ENCODE measurements at places on chromosomes 16 and 17. TPM values are rescaled to one million over a fixed set of nuclear protein-coding genes. Genes with fewer than 3 reads are reported as not detected.

C17orf113 gene
- 0.08 TPM for polyA plus RNA-seq

GRCh38 chr16:85402910-85403692 lies 210.0 kb upstream of the GSE1 start:
- DNase-seq = peak; percentile 48

ABCC12 gene
- 0.10 TPM for polyA plus RNA-seq

DNA sequence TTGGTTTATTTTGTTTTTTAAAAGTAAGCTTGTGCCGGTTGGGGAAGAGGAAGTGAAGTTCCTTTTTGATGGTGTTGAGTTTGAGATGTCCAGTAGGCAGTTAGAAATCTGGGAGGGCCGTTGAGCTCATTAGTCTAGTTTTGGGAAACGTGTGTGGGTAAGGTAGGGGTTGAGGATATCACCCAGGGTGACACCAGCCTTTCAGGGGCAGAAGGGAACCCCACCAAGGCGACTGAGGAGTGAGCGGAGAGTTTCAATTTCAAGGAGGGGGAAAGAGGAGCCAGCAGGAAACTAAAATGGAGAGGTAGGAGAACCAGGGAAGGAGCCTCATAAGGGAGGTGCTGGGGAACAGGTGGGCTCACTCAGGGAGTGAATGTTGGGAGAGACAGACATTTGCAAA lies 22.7 kb downstream of the HAPSTR1 start:
- no peak for DNase-seq

DNA sequence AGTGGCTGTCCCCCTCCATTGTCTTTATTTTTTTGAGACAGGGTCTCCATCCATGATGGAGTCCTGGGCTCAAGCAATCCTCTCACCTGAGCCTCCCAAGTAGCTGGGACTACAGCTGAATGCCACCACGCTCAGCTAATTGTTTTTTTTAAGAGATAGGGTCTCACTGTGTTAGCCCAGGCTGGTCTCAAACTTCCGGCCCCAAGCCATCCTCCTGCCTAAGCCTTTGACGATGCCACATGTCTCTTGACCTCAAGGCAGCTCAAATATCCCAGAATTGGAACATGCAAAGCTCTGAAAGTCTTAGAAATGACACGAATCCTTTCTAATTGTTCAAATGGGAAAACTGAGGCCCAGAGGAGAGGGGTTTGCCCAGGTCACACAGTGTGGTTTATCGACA lies 75.4 kb upstream of the ZNF423 start:
- DNase-seq = no peak

- DNase-seq = no peak
Measured at GRCh38 chr17:11330826-11331225, 89.8 kb downstream of the SHISA6 start.

KIF19 gene
- polyA plus RNA-seq = 0.30 TPM

DNA sequence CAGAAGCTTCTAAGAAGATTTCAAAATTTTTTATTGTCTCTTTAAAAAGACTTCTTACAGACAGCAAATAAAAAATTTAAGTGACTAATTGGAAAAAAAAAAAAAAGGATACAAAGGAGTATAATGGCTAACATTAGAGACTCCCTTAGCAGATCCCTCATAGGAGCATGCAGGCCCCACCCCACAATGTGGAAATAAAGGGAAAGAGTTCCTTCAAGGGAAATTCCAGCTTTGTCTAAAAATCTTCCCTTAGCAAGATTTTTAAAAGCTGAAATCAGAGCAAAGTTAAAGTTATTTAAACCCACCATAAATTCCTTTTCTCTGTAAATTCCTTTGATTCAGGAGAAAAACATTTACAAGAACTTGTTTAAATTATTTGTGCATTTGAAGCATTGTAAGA lies 32.5 kb upstream of the NOS2 start:
- DNase-seq = no peak

RHOT2 gene
- polyA plus RNA-seq = 52.6 TPM

- DNase-seq = no peak
Measured at GRCh38 chr17:44979426-44979995, 11.4 kb upstream of the C1QL1 start.

DNA sequence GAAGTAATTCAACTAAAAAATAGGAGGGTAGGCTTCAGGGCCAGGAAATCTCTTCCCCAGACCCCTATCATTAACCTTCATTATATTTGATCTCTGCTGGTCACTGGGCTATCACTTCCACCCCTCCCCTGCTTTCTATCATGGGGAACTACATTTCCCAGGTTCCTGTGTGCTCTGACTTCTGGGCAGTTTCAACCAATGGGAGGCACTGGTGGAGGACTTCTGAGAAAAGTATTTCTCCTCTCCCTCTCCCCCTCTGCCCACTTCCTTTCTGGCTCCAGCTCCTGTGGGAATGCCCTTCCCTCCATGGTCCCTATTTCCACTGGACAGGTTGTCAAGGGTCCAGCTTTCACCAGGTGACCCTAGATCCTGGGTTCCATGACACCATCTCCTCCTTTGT lies 364.4 kb downstream of the C16orf95 start:
- no peak for DNase-seq

DNA sequence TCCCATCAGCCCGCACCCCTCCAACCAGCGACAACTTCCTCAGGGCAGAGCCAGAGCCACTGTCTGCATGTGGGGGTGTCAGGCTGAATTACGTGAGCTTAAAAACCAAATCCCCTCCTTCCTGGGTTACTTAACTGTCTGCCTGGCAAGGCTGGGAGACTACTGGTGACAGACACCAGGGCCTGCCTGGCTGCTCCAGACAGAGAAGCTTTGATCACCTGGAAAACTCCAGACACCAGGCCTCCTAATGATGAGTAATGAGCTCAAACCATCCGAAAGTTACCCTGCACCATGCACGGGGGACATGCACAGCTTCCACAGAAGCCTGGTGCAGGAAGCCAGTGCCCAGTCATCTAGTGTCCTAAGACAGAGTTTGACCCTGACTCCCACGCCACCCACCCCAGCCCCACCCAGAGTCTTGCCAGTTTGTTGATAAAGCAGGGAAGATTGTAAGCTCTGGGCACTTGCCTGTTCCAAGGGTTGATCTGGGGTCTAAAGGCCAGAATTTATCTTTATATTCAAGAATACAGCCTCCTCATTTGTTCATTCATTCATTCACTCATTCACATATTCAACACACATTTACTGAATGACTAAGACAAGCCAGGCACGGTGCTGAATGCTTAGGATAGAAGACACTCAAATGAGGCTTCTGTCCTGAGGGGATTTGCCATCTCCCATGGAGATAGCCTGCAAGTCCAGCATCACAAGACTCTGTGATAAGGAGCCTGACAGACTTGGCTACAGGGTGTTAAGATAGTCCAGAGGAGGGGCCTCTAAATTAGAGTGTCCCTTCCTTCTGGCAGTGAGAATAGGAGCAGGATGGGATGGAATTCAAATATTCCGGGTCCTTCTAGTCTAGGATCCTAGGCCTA lies 7.2 kb upstream of the CCDC182 start:
- no peak for DNase-seq

GRCh38 chr17:3845291-3845620 lies 790 bp downstream of the NCBP3 start:
- DNase-seq = no peak

DNA sequence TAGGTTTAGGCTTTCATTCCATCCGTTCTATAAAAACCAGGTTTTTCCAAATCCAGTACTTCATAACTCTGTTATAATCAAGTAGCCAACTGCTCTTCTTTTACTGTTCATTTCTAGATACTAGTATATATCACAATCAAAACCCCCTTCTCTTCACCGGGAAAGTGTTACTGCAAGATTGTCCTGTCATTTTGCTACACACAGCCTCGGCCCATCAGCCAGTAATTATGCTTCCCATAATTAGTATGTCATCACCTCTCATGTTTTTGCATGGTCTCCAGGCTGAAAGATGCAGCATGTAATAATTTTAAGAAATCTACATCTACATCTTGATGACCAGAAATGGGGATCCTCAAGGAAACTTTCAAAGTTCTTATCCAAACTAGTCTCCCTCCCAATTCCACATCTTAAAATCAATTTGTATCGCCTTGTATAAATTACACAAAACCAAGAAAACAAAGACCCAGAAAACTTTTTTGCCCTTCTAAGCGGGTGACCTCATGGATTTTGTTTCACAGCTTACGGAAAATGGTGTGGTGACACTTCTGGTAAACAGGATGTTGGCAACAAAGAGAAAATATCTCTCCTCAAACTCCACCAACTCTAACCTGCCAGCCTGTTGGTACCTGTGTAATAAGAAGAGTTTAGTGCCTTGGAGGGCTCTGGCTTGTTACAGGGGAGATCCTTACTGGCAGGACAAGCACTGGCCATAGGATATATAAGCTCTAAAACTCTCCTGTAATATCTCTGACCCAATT lies 9.3 kb downstream of the TACO1 start:
- DNase-seq = no peak

DNA sequence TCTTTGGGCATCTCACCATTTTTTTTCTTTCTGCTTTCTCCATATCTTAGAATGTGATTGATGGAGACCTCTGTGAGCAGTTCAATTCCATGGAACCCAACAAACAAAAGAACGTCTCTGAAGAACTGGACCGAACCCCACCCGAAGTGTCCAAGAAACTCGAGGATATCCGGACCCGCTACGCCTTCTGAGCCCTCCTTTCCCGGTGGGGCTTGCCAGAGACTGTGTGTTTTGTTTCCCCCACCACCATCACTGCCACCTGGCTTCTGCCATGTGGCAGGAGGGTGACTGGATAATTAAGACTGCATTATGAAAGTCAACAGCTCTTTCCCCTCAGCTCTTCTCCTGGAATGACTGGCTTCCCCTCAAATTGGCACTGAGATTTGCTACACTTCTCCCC lies 48.0 kb downstream of the SF3B3 start:
- DNase-seq = no peak

- DNase-seq = no peak
Measured at GRCh38 chr16:87927195-87927562, 9.2 kb downstream of the CA5A start.

DNA sequence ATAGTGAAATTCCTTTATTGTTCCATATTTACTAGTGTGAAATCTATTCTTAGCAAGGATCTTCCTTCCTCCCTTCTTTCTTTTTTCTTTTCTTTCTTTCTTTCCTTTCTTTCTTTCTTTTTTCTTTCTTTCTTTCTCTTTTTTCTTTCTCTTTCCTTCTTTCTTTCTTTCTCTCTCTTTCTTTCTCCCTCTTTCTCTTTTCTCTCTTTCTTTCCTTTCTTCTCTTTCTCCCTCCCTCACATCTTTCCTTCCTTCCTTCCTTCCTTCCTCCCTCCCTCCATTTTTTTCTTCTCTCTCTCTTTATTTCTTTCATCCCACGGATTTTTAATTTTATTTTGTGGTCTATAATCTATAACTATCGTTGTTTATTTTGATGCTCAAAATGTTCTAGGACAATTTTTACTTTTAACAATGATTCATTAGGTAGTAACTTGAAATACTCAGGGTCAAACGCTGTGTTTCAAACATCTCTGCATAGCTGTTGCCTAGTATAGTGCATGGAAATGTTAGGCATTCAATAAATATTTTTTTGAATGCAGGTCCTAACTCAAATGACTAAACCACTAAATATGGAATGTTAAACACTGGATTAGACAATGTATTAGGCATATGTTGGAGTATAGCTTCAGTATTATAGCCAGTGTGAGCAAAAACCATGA lies 178.3 kb downstream of the MAP2K6 start:
- no peak for DNase-seq

TNP2 gene
- not detected for polyA plus RNA-seq

RAPGEFL1 gene
- polyA plus RNA-seq = 4.2 TPM

DNA sequence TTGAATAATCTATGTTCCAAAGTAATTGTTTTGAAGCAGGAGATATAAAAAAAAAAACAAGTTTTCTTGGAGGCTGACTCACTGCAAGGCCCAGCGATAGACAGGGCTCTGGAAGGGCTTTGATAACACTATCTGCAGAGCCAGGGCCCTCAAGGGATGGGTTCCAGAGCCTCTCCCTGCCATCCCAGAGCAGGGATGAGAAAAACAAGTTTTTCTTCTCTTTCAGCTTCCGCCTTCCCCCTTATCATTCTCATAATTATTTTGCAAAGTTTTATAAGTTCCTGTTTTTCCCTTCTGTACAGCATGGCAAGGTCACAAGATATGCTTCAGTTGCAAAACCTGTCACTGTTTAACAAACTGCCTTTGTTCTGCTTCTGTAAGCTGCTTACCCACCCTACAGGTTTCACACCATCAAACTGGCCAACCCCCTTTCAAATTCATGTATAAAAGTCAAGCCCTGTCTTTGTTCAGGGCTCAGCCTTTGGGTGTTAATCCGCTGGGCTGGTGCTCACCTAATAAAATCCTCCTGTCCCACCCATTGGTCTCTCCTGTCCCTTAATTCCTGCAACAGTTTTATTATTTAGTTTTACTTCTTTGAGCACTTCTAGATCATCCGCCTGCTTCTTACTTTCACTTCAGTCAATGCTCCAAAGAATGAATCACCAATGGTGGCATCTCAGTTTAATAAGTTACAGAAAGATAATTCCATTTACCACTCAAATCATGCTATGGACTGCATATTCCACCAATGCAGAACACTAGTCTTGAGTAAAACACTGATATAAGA lies 5.6 kb upstream of the THUMPD1 start:
- no peak for DNase-seq

GRCh38 chr17:55518510-55518909 lies 7.3 kb upstream of the SMIM36 start:
- no peak for DNase-seq

TNK1 gene
- polyA plus RNA-seq = 0.98 TPM

- DNase-seq = no peak
Measured at GRCh38 chr16:4591191-4591590, 23.5 kb downstream of the UBALD1 start.

RNU2-1 gene
- not detected for polyA plus RNA-seq

PRAC1 gene
- not detected for polyA plus RNA-seq

PRAC2 gene
- not detected for polyA plus RNA-seq

DNA sequence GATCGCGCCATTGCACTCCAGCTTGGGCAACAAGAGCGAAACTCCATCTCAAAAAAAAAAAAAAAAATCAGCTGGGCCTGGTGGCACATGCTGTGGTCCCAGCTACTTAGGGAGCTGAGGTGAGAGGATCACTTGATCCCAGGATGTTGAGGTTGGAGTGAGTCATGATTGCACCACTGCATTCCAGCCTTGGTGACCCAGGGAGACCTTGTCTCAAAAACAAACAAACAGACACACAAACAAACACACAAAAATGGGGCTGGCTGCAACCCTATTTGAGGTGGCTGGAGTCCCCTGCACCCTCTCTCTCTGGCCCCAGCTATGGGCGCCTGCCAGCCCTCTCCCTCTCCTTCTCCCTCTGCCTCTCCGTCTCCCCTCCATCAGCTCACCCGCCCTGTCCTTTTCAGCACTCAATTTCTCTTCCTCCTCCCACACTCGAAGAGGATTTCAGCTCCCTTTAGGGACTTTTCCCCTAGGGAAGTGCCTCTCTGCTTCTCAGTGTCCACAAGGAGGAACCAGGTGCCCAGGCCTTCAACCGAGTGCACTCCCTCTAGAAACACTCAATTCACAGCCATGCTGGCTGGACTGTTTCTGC lies 17.5 kb upstream of the TFAP4 start:
- DNase-seq = no peak

GRCh38 chr16:58475091-58475619 lies 24.8 kb upstream of the NDRG4 start:
- no peak for DNase-seq

DNA sequence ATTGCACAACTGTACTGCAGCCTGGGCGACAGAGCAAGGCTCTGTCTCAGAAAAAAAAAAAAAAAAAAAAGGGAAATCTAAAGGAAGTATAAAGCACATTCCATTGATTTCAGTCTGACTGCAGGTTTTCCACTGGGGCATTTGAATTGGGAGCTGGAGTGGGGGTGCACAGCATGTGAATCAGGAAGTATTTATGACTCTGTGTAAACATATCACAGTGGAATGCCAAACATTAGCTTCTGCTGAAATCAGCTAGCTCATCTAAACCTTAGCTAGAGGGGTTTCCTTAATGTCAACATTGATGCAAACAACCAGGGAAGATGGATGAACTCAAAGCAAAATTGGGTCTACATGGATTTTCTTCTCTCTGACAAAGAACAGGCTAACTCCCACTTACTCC lies 641.0 kb upstream of the EEF2KMT start:
- DNase-seq = no peak
